Body of pancreas (tissue), 4 donors: ENCODE measurements at places on chromosomes 5 and 9. TPM values are rescaled to one million over a fixed set of nuclear protein-coding genes. Genes with fewer than 3 reads are reported as not detected.

PCDHAC2 gene
- total RNA-seq, result 2.3 TPM

DNA sequence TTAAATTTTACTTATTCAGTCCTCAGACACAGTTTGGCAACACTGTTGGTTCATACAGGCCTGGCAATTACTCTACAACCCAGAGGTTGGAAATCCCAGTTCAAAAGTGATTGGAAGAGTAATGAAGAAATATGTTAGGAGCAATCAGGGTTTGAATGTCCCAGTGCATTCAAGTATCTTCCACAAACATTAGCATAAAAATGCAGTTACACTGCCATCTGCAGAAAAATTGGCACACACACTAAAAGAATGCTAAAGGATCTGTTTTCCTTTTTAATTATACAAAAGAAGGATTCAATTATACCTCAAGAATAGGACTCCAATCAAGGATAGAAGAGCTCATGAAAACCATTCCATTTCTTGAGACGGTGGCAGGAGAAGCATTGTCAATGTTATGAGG lies 130.2 kb downstream of the DNAH5 start:
- no peaks in the 10 kb centered on the region for H3K4me1 ChIP-seq
- no peaks in the 10 kb centered on the region for H3K27me3 ChIP-seq
- no peaks in the 10 kb centered on the region for H3K36me3 ChIP-seq
- no peak overlapping the region for H3K4me3 ChIP-seq
- no peak for DNase-seq

DNA sequence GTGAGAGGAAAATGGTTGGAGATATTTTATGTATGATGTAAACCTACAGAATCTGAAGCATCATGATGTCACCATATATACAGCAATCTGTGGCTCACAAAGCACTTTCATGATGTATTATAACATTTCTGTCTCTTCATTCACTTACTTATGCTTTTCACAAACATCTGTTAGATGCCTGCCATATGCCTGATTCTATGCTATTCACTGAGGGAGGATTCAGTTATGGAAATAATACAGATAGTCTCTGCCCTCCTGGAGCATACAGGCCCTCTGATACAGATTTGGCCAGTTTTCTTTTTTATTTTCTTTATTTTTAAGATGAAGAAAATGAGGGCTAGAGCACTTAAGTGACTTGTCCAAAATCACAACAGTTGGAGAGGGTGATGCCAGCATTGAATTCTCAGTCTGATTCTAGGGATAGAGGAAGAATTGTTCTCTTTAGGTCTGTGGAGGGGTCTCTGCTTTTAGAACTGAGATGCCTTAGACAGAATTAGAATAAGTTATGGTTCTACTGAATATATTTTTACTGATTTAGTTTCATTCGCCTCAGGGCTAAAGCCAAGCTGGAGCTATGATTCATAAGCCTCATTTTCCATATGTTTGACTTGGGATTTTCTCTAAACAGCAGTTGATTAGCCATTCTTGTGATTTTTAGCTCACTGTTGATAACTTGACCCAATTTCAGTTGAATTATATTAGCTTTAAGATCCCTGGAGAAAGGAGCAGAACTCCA lies 636.4 kb downstream of the PRELID2 start:
- no peak for DNase-seq
- H3K27me3 ChIP-seq, result no peaks in the 10 kb centered on the region
- no peaks in the 10 kb centered on the region for H3K36me3 ChIP-seq
- H3K27ac ChIP-seq, result no peak overlapping the region

- H3K36me3 ChIP-seq, result no peaks in the 10 kb centered on the region
- no peak overlapping the region for H3K27ac ChIP-seq
- DNase-seq, result no peak
- peaks cover 15% of the 10 kb centered on the region for H3K4me1 ChIP-seq
- no peaks in the 10 kb centered on the region for H3K27me3 ChIP-seq
These were observed 364 bp upstream of the SFXN1 start for GRCh38 chr5:175478008-175478383.

MCTP1 gene
- total RNA-seq, result 3.6 TPM

GRCh38 chr9:35954942-35955546 lies 2.9 kb downstream of the OR2S2 start:
- no peaks in the 10 kb centered on the region for H3K4me1 ChIP-seq
- no peaks in the 10 kb centered on the region for H3K27me3 ChIP-seq
- no peak overlapping the region for H3K27ac ChIP-seq
- H3K36me3 ChIP-seq, result no peaks in the 10 kb centered on the region
- H3K4me3 ChIP-seq, result no peak overlapping the region
- peak; percentile 72 for DNase-seq

GFPT2 gene
- 3.9 TPM for total RNA-seq

DNA sequence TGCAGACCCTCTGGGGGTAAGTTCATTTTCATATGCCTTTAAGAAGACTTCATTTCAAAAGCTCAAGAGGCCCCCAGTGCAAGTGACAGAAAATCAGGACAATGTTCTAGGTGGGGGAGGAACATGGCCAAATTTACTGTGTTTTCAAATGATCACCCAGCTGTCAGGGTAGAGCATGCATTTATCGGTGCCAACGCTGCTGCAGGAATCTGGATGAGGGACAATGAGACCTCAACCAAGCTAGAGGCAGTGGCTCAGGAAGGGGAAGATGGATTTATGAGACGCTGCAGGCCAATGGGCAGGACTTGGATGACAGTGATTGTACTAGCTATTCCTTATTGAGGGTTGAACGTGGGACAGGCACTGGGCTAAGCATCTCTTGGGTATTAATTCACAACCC lies 278.4 kb downstream of the ASTN2 start:
- H3K27ac ChIP-seq, result no peak overlapping the region
- no peaks in the 10 kb centered on the region for H3K27me3 ChIP-seq
- DNase-seq, result no peak
- no peaks in the 10 kb centered on the region for H3K4me1 ChIP-seq
- no peak overlapping the region for H3K4me3 ChIP-seq
- H3K36me3 ChIP-seq, result no peaks in the 10 kb centered on the region

DNA sequence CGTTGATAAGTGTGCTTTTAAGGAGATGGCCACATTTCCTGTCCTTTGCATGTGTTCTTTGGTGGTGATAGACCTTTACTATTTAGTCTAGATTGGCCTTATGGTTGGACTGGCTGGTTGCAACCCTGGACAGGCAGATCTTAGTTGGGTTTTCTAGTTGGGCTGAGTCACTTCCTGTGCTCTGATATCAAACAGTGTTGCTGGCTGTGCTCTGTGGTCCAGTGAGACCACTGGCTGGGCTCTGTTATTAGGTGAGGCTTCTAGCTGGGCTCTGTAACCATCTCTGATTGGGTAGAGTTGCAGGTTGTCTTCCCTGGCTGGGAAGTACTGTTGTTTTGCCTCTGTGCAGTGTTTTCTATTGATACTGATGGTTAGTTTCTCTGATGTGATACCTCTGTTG lies 432.5 kb downstream of the LRRC70 start:
- DNase-seq, result no peak
- H3K4me3 ChIP-seq, result no peak overlapping the region
- H3K36me3 ChIP-seq, result no peaks in the 10 kb centered on the region
- no peaks in the 10 kb centered on the region for H3K27me3 ChIP-seq
- no peaks in the 10 kb centered on the region for H3K4me1 ChIP-seq
- H3K27ac ChIP-seq, result no peak overlapping the region

GRCh38 chr5:1172007-1172581 lies 29.3 kb upstream of the SLC6A19 start:
- peaks cover 18% of the 10 kb centered on the region for H3K4me1 ChIP-seq
- DNase-seq, result no peak
- H3K27me3 ChIP-seq, result no peaks in the 10 kb centered on the region
- no peak overlapping the region for H3K27ac ChIP-seq

- H3K36me3 ChIP-seq, result peaks cover 19% of the 10 kb centered on the region
- no peak for DNase-seq
- no peaks in the 10 kb centered on the region for H3K27me3 ChIP-seq
- no peak overlapping the region for H3K27ac ChIP-seq
- H3K4me3 ChIP-seq, result no peak overlapping the region
- H3K4me1 ChIP-seq, result no peaks in the 10 kb centered on the region
These were observed 32.6 kb downstream of the IPPK start for GRCh38 chr9:92637326-92637725.
